ENCODE measurements at places on chromosomes 2 and 18.

- DNase-seq = no peak
These were observed 17.5 kb downstream of the REEP1 start for GRCh38 chr2:86319700-86320580.

GRCh38 chr2:53896864-53897263 is 37.1 kb upstream of the GPR75 start:
- no peak for DNase-seq

GRCh38 chr2:157984866-157985265 is 108.7 kb upstream of the ACVR1 start:
- no peak for DNase-seq

GRCh38 chr2:7907041-7907440 is 774.8 kb upstream of the ID2 start:
- no peak for DNase-seq

DNA sequence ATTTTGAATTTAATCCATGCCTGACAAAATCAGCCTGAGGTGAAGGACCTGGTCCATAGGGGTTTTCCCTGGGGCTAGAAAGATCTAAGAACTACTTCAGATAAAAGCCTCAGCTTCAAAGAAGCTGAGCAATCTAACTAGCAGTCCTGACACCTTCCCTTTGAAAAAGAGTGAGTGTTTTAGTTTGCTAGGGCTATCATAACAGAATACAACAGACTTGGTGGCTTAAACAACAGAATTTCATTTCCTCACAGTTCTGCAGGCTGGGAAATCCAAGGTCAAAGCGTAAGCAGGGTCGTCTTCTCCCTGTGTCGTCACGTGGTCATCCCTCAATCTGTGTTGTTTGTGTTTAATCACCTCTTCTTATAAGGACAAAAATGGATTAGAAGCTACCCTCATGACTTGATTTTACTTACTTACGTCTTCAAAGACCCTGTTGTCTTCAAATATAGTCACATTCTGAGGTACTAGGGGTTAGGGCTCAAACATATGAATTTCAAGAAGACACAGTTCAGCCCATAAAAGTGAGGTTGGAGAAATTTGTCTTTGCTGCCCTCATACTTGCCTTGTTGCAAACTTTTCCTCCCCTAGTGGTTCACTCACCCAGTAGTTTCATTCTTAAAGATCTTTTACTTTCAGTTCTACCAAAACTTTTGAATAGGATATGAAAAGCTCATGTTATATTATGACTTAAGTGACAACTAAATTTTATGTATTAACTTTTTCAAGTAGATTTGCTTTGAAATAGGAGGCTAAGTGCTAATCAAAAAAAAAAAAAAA is 673.8 kb downstream of the ARHGAP15 start:
- no peak for DNase-seq

DNA sequence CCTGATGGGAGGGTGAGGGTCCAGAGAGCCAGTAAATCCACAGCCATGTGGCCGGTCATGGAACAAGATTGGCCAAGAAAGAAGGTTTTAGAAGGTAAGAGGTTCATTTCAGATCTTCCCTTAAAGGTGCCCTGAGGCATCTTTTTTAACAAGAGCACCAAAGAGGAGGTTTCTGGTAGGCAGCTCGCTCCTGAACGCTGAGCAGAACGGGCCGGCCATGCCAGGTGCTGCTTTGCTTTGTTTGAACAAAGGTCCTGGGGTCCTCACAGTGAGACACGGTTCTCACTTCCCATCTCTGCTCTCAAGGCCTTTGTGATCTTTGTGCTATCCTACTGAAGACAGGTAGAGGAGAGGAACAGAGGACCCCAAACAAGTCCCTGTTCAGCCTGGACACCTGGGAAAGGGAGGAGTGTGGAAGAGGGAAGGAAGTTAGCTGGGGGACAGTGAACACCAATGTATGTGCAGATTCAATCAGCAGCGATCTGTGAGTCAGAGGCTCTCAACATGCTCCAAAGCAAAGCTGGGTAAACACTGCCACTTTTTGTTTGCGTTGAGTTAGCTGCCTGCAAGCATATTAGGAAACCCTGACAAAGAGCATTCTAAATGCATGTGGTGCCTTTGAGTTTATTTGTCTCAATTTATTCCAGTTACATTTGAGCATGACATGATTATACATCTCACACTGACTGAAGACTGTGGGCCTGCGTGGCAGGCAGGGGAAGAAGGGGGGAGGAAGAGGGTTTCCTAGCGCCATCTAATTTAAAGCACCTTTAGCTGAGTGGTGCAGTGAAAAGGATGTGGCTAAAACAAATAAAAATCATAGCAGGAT is 102.4 kb downstream of the ASB1 start:
- DNase-seq = no peak

DNA sequence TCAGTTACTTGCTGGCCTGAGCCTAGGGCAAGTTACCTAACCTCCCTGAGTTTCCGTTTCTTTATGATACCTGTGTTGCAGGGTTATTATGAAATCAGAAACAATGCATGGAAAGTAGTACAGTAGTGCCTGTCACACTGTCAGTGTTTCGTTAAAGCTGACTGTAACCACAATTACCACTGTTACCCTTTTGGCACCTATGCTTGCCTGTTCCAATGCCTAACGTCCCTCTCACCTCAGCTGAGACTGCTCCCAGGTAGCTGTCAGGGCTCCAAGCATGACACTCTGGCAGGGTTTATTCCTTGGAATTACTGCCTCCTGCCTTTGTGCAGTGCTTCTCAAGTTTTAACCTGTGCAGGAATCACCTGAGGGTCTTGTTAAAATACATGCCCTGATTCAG is 135.2 kb upstream of the RBMS1 start:
- no peak for DNase-seq

DNA sequence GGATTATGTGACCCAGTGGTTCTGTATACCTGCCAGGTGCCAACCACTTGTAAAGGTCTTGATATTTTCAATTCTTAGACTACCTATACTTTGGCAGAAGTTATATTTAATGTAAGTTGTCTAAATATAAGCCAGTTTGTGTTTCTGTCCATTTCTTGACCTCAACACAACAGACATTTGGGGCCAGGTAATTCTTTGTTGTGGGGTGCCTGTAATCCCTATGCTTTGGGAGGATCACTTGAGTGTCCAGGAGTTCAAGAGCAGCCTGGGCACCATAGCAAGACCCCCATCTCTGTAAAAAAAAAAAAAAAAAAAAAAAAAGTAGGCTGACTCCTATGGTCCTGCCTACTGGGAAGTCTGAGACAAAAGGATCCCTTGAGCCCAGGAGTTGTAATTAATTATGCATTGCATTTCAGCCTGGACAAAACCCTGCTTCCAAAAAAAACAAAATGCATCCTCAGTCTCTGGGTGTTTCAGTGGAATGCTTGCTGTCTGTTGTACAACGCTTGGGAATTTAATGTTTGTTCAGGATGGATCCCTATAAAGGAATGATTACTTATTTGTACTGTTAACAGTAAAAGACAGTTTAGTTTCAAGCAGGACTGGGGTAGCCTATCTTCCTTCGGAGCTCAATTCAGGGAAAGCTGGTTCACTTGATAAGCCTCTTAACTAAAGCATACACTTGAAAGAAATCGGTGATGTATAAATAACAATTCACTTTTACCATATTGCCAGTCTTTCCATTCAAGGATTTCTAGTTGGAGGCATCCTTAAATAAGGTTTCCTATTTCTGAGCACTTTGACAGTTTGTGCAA is 3.4 kb downstream of the RPS27A start:
- no peak for DNase-seq

DNA sequence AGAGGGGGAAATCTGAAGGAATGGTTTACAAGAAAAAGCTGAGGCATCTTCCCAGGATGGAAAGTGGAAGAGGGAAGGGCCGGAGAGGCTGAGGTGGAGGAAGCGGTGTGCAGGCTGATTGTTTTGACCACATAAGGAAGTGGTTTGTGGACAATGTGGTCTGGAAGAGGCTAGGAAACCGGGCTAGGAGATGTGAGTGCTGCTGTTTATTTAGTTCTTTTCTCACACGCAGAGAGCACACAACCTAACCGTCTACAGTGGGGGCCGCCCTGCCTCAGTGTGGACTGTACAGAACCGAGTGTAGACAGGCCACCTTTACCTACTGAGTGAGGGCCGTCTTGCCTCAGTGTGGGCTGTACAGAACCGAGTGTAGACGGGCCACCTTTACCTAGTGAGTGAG is 251.7 kb upstream of the PXDN start:
- DNase-seq = peak; percentile 79

GRCh38 chr2:77767388-77768076 is 245.4 kb upstream of the LRRTM4 start:
- no peak for DNase-seq

GRCh38 chr18:51011709-51012108 is 18.3 kb upstream of the SMAD4 start:
- DNase-seq = no peak

All from CMK (cell line).